BJ (cell line): ENCODE measurements at places on chromosomes 12 and 14. TPM values are rescaled to one million over a fixed set of nuclear protein-coding genes. Genes with fewer than 3 reads are reported as not detected.
A peak's percentile ranks its signal among the peaks of the same experiment; 100 is the strongest.

DNA sequence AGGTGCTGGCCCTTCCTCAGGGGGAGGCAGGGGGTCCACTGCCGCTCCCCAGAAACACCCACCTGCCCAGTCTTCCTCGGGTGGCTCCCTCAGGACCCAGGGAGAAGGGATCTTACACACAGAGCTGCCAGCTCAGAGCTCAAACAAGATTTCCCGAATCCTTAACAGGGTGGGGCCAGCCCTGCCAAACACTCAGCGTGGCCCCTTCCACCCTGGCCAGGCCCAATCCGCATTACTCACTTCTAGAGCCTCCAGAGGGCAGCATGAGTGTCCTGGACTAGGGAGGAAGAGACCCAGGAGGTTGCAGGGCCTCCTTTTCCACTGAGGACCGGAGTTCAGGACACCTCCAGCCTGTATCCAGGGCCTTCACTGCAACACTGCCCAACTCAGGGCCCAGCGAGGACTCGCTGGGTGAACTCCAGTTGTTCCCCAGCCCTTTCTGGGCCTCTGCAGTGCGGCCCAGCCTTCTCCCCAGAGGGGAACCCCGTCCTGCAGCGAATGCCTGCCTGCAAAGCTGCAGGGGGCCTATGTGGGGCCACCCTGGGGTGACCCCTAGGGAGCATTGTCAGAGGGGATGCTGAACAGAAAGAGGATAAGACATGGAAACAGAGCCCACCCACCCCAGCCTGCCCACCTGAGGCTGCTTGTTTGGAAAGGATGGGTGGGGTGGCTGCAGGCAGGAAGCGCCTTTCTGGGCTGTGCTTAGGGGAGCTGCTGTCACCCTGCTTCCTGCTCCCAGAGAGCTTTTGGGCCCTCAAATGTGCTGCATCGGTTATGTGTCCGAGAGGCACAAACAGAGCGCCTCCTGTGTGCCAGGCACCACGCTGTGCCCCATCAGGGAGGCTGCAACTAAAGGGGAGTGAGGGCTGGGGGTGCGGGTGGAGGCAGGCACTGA is 43.8 kb downstream of the CCNK start:
- no peak for DNase-seq

DNA sequence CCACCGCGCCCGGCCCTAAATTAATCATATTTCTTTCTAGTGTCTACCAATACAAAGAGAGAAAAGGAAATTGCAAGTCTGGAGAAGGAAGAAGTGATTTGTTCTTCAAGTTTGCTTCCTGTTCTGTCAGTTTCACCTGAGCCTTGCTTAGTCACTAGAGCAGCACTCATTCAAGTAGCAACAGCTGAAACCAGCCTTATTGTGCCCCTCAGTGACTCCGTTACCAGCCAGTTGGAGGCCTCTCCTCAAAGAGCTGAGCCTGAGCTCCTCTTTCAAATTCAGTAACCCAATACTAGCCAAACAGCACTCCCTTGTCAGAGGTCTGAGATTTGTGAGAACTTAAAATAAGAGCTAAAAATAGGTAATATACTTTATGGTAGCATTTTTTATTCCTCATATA is 17.4 kb downstream of the PAWR start:
- DNase-seq: no peak

DNA sequence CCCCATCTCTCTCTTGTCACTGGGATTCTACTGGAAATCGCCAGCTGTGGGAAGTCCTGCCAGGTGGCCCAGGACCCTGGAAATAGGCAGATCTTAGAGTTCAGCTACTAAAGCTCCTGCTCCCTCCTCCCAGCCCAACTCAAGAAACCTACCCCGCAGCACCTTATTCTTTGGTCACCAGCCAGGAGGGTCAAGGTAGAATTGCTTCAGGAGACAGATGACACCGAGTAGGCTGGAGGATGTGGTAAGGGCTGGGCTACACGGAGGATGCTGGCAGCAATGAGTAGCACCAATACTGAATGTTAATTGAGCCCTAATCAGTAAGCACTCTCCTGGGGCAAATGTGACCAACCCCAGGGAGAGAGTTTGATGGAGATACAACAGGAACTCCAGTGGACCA is 119.7 kb upstream of the VASH1 start:
- DNase-seq: no peak

DNA sequence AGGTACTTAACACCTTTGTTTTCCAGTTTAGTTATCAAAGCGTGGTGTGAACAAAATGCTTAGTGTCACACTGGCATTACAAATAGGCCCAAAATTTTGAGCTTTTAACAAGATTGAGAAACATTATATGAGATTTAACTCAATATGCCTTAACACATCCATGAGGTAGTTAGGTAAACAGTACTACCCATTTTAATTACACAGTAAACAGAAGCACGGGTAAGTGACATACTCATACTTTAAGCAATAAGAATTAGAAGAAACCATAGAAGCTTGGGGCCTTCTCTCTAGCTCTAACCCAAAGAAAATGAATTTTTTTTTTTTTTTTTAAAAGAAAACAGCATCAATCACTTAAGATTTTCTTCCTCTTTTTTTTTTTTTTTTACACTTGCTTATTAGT is 15.5 kb upstream of the PHLDA1 start:
- DNase-seq: no peak

GRCh38 chr12:40559865-40560264 is 132.4 kb upstream of the CNTN1 start:
- no peak for DNase-seq

DNA sequence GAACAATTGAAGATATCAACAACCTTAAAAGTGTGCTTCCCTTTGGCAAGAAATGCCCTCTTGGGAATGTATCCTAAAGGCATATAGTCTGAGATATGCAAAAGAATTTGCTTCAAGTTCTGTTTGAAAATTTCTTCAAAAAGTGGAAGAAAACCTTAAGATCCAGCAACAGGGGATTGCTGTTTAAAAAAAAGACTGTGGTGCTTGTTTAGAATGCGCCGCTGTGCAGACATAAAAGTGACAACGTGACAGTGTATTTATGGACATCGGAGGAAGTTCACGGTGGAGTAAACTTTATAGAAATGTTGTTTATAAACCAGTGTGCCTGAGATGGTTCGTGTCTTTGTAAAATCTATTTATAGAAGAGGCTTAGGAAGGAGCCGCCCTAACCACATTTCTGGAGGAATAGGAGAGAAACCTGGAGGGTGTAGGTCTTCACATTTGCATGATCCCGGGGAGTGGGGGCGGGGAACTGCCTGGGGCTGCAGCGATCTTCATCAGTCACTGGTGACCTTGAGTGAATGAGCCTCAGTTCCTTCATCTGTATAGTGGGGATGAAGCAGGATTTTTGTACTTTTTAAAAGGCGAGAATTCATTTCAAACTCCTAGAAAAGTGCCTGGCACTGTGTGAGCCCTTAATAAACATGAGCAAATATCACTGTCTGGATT is 27.5 kb downstream of the ADGRD1 start:
- DNase-seq: peak; percentile 47

Gene LYSET
- 6.8 and 12.8 TPM in 2 replicates for polyA plus RNA-seq
